Stimulated activated CD8-positive, alpha-beta memory T cell treated with anti-CD3 and anti-CD28 coated beads, Interleukin-4, amount 100 ng/mL, for 4 hours (primary cell): ENCODE measurements at places on chromosomes 13 and 19.

DNA sequence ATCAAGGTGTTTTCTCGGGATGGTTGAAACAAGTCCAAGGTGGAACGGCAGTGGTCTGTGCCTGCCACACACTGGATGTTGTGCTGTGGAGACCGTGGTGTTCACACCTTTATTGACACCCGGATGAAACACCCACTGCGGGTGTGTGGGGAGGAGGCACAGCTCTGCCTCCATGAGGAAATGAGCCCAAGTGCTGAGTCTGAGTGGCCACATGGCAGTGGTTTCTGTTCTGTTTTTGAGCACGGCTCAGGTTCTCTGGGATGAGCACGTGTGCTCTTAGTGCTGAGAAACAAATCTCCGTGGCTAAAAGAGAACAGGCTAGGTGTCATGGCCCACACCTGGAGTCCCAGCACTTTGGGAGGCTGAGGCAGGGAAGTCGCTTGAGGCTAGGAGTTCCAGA is 29.5 kb downstream of the UPF1 start:
- DNase-seq = no peak

GRCh38 chr13:43243711-43244110 is 220.3 kb downstream of the DNAJC15 start:
- no peak for DNase-seq

GRCh38 chr19:55692681-55693081 is 17.7 kb downstream of the EPN1 start:
- no peak for DNase-seq

DNA sequence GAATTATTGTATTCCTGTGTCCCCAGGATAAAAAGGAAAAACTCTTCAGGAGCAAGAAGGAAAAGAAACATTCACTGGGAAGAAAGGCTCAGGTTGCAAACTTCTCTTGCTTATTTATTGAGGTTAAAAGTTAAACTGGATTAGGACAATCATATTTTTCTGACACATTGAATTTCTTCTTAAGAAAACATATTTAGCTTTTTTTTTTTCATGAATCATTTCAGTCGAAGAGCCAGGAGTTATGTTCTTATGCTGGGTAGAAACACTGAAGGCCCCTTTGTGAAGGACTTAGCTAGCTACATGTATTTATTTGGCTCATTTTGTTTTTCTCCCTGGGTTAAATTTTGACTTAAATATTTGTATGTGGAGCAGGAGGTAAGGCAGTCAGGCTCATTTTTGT is 434.0 kb downstream of the KLF5 start:
- no peak for DNase-seq

GRCh38 chr13:98571955-98572662 is 4.8 kb downstream of the STK24 start:
- no peak for DNase-seq

DNA sequence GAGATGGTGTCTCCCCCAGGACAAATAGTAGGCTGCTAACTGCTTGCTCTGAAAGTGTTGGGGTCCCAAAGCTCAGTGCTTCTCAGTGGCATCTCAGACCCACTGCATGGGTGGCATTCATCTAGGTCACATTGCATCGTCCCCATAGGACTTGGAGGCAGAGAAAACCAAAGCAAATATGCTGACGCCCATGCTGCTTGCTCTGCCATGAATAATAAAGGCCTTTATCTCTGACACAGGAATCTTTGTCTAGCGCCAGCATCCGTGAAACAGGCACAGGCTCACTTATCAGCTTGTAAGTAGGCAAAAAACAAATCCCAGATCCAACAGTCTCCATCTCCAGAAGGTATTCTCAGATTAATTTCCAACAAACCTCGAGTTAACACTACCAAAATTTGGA is 18.9 kb upstream of the IPO5 start:
- no peak for DNase-seq

DNA sequence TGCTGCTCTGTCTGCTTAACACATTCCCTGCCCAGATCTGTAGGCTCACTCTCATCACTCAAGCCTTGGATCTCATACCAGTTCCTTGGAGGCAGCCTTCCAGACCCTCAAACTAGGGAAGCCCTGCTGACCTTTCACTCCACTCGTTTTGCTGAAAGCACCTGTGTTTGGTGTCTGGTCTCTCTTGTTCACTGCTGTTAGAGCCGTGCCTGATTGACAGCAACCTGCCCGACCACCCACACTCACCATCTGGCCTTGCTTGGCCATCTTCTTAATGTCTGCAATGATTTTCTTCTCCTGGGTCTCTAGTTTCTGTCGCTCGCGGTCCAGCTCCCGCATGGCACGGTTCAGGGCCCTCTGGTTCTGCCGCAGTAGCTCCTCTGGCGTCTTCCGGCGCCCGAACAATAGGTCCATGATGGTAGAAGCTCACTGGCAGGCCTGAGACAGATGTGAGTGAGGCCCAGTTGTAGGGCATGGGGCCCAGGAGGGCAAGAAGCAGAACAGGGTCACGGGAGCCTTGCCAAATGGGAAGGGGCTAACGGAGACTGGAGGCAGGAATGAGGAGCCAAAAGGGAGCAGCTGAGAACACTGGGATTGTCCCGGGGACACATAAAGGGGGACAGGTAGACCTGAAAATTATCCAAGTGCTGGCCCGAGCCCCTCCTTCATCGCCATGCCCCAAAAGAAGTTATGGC is 959 bp downstream of the CHMP2A start:
- DNase-seq = no peak

DNA sequence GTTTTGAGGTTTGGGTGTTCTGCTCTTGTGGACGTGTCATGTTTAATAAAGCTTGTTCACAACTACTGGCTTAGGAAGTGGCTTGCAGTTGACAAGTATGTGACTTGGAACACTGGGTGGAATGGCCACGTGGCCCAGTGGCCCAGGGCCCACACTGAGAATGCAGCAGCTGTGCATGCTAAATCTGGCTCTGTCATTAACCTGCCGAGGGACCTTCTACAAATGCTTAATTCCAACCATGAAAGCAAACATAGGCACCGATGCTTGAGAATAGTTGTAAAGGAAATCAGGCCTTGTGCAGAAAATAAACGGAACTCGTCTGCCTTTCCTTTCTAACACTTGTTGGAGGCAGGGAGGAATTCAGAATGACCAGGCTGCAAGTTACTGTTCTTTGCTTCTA is 11.6 kb upstream of the CLDN10 start:
- DNase-seq = no peak

GRCh38 chr19:16327169-16327475 is 2.5 kb downstream of the KLF2 start:
- DNase-seq = no peak

DNA sequence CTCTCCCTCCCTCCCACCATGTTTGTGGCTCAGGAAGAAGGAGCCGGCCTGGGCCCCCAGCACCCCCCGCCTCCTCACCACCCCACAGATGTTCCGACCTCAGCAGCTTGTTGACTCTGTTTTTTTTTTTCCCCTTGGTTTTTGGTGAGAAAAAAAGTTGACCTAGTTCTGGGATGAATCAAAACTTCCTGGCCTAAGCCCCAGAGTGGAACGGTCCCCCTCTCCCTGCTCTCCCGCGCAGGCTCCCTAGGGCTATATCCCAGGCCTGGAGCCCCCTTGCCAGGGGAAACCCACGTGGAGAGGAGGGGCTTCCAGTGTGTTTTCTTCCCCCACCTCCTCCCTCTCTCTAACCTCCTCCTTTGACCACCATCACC is 4.0 kb downstream of the COL5A3 start:
- DNase-seq = no peak

- no peak for DNase-seq
Observed at GRCh38 chr13:84925443-84925842, 873.8 kb downstream of the SLITRK6 start.

- no peak for DNase-seq
Observed at GRCh38 chr19:1164684-1165531, 9.2 kb downstream of the SBNO2 start.

GRCh38 chr19:50658441-50659317 is 9.4 kb downstream of the C19orf81 start:
- DNase-seq = peak; percentile 40

- peak; percentile 86 for DNase-seq
Observed at GRCh38 chr19:49127674-49128544, 8.6 kb downstream of the PPFIA3 start.

GRCh38 chr13:45417790-45418534 is at the start of gene SLC25A30:
Gene SLC25A30 (minus strand): TSS chr13:45418373. CDS start chr13:45411425, 6,948 bp downstream.
- DNase-seq = peak; percentile 75

DNA sequence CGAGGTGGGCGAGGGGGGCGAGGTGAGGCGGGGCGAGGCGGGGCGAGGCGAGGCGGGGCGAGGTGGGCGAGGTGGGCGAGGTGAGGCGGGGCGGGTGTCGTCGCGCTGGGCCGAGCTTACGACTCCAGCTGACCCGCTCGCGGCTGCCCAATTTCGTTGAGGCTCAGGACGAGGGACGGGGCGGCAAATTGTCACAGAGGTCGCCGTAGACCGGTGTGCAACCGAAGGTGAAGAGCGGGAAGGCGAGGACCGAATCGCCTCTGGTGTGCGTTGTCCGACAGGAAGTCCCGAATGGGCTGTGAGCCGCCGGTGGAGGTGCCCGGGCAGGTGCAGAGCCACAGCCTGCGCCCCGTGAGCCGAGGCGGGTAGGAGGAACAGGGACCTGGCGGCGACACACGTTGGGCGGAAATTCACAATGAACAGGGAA is at the start of gene LACC1:
Gene LACC1 (plus strand): TSS at position 150 of the 427 bp plus-strand sequence. CDS start 1,082 bp downstream, outside the sequence.
- DNase-seq = no peak

- no peak for DNase-seq
Observed at GRCh38 chr13:70189981-70190380, 81.7 kb upstream of the KLHL1 start.

DNA sequence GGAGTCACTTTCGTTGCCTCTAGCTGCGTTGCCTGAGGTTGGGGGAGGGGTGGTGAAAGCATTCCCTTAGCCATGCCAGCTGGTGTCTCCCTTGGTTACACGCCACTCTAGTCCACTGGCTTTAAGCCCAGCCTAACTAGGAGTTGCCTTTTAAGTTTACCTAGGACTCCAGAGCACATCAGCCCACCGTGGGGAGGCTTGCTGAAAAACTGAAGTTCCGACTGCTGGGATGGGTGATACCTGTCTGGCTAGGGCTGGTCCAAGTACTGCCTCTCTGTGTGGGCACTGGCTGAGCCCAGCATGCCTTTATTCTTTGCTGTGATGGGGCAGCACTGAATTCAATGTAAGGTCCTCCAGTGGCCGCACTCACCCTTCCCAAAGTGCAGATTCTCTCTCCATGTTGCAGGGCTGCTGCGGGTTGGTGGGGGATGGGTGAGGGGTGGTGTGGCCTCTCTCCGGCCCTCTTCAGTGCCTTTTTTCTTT is 11.8 kb upstream of the CEACAM1 start:
- no peak for DNase-seq

DNA sequence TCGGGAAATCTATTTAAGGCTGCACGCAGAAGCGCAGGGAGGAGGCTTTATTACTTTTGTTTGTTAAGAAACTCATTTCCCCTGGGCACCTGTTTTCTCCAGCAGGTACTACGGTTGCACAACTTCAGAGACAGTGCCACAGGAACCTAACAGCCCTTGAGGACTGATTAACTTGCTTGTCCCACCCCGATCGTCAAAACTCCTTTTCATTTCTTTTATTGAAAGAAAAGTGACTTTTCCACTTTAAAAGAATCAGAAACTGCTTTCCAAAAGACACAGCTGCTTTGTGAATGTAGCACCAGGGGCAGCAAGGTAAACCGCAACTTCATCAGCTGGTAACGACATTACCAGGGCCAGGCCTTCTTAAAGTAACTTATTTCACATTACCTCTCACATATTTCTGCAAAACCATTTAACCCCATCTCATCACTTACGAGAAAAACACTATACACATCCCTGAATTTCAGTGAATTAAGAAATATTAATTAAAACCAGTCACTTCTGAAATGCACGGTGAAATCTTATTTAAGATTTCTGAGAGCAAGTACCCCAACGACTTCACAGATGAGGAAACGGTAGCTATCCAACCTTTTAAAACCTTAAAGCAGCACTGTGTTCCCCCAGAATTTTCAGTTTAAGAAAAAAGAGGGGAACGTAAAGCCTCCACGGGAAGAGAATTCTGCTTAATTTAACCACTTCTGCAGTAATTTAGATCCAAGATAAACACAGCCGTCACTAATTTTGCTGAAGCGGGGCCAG is 1.4 kb downstream of the ANKRD10 start:
- no peak for DNase-seq

DNA sequence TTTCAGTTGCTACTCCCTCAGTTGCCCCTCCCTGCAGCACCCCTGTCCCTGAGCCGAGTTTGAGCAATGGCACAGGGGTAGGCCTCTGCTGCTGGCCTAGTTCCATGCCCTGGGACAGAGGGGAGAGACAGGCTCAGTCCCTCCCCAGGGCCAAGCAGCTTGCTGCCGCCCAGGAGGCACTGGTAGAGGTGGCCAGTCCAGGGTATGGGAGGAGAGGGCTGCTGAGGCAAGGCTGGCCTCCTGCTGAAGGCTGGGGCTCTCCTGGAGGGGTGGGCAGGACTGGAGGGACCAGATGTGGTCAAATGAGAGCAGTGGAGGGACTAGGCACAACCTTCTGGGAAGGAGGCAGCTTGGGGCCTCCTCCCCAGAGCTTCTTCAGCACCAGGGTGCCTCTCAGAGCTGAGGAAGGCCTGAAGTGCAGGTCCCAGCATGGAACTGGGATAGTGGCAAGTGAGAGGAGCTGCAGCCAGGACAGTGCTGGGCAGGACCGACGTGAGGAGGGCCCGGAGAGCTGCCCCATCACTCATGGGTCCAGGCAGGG is 29.8 kb upstream of the VSTM2B start:
- no peak for DNase-seq

GRCh38 chr13:99205621-99206220 is 5.1 kb downstream of the UBAC2 start:
- no peak for DNase-seq

DNA sequence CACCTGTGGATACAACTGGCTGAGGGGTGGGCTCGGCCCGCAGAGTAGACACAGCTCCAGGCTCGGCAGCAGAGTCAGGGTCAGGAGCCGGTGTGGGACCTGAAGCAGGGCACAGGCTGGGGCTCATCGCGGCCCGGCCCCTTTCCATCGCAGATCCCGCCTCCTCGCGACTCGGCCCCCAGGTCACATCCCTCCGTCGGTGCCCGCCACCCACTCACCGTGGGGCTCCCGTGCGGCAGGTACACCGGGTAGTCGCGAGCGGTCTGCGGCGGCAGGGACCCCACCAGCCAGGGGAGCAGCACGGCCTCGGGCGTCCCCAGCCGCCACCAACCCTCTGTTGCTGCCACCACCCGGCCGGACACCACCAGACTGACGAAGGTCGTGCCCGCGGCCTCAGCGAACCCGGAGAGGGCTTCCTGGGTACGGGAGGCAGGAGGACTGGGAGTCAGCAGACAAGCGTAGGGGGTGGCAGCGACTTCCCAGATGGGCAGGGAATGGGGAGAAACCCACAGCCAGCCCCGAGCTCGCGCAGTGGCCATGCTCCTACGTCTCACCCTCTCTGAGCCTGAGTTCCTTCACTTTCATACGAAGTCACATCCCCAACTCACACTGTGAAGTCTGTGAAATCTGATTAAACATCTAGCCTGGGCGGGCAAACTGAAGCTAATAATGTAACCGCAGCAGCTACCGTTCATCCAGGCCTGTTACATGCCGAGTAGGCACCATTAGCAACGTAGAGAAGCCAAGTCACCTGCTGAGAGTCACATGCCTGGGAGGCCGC is 3.7 kb downstream of the FUZ start:
- DNase-seq = no peak

DNA sequence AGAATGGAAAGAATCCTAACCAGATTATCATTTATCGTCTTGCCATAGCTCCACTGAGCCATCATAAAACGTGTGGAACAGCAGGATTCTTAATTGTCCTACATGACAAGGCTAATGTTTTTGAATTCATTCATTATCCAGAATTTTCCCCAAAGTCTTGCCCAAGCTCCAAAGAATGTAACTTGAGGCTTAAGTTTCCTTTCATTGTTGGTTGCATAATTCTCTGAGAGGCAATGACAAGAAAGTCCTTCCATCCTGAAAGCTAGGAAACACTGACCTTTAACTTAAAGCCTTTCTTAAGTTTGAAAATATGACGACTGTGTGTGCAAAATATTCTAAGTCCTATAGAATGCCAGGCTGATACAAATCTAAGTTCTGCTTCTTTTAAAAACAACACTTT is 546.1 kb downstream of the SUCLA2 start:
- DNase-seq = no peak
